ENCODE measurements at places on chromosomes 5 and 9.

DNA sequence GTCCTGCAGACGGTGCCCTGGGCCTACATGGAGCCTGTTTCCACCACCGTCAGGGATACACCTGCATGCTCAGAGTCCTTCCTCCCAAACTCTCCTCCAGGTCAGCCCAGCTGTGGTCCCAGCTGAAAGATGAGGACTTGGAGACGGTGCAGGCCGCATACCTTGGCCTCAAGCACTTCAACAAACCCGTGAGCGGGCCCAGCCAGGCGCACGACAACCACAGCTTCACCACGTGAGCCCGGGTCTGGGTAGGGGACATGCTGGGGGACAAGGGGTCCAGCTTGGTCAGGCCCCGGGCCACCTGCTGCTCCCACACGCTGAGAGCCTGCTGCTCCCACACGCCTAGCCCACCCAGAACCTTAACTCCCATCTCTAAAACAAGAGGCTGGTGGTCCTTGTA, 16.6 kb upstream of the CARD19 start:
- DNase-seq = no peak

DNA sequence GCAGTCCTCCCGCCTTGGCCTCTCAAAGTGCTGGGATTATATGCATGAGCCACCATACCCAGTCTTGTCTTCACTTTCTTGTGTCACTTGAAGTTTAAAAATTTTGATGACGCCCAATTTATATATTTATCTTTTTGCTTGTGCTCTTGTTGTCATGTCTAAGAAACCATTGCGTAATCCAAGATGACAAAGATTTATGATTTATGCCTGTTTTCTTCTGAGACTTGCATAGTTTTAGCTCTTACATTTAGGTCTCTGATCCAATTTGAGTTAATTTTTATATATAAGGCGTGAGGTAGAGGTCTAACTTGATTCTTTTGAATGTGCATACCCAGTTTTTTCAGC, 18.6 kb downstream of the ANKHD1 start:
- DNase-seq = no peak

DNA sequence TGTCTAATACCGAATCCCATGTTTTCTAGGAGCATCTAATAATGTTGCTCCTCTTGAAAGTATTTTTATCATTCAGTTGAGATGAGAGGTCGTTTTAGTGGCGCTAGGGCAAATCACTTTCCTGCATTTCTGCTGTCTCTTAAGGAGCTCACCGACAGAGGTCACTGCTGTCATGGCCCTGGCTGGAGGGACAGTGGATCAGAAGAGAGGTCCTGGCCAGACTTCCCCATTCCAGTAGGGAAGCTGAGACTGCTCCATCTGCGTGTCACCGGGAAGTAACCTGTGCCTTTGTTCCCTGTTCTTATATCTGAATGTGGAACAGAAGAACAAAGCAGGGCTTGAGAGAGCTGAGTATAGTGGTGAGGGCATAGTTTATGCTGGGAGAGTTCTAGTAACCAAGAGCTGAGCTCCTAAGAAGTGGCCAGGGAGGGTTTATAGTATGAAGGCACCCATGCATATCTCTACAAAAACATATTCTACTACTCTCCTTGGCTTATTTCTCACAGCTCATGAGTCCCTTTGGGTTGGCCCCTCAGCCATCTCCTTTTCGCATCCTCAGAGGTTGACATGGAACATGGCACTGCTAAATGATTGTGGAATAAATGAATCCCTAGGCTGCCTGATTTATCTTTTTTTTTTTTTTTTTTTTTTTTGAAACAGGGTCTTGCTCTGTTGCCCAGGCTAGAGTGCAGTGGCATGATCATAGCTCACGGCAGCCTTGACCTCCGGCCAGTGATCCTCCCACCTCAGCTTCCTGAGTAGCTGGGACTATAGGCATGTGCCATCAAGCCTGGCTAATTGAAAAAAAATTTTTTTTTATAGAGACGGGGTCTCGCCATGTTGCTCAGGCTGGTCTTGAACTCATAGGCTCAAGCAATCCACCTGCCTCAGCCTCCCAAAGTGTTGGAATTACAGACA, 27.2 kb downstream of the ATP6V0E1 start:
- DNase-seq = no peak

DNA sequence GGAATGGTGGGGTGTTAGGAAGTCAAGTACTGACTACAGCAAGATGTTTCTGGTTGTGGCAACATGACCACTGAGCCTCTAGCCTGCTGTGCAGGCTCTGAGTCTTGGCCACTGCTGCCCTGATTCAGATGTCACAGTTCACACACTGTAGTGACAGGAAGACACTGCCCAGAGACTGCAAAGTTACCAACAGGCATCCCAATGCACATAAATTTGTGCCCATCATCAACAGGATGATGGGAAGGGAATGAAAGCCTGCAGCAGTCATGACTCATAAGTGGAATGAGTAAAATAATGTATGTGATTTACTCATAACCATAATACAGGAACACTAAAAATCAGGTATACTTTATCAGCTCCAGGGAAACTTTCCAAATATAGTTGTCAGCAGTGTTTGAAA, 251.6 kb upstream of the HAPLN1 start:
- DNase-seq = peak; percentile 47

- DNase-seq = no peak
Observed at GRCh38 chr9:36802201-36802920, 229.7 kb downstream of the MELK start.

DNA sequence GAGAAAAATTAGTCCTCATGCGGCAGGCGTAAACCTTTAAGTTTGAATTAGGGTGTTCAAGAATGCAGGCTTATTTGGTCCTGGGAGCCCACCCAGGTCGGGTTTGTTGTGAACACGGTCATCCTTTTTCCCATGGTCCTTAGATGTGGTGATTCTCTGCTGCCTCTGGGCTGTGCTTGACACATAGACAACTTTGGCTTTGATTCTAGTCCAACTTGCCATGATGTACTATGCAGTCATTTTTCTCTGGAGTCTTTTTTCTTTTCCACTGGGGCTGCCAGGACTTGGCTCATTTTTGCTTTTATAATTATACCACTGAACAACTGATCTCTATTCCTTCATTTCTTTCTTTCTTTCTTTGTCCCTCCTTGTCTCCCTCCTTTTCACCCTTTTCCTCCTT, 218.6 kb downstream of the SREK1 start:
- no peak for DNase-seq

DNA sequence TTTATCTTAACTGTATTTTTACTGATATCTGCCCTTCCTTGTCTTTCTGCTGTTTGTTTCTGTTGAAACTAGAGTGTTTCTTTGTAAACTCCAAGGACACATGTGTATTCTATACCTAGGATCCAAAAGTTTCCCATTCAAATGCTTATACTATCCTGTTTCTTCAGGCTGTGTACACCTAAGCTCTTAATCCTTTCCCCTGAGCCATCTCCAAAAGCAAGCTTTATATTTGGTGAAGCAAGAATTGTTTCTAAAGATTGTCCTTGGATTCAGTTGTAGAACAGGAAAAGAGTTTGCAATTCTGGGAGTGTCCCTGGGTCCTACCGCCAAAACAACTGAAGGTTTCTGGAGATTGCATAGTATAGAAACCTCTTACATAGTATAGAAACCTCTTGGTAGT, 65.9 kb downstream of the CWC27 start:
- no peak for DNase-seq

GRCh38 chr5:112784726-112785125, 47.0 kb downstream of the APC start:
- no peak for DNase-seq

GRCh38 chr5:112892776-112893175, 29.3 kb downstream of the REEP5 start:
- no peak for DNase-seq

- DNase-seq = peak; percentile 68
Observed at GRCh38 chr9:13728917-13729811, 449.7 kb upstream of the MPDZ start.
